NCI-H2081 (cell line): ENCODE measurements at places on chromosomes 2 and 18.

- DNase-seq, result no peak
Measured at GRCh38 chr2:1767939-1768691, 23.8 kb upstream of the PXDN start.

DNA sequence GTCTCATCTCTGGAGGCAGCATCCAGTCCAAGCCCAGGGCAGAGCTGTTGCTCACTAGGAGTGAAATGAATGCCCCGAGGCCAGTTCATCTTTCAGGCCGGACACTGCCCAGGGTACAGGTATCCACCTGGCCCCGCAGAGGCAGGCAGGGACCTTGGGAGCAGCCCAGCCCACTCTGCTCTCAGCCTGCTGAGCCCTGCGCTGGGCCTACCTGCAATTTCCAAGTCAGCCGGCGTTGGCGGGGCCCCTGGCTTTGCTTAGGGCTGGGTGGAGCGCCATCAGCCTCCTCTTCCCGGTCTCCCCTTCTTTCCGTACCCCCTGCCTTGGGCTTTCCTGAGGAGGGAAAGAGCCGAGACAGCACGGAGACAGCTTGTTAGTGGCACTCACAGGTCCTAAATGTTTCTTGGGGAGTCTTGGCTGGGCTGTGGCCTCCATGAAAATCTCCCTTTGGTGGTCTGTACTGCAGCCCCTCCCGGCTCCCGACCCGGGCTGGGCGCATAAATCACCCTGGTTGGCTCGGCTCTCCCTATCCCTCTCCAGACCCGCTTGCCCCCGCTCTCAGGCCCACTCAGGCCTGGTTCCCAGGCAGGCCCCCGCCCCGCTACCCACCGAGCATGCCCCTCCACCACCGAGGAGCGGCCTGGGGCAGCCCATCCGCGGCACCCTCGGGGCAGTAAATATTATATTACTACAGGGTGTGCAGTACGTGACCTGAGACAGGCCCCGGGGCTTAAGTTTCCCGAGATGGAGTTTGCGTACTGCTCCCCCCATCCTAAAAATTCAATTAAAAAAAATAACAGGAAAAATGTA is 106.7 kb downstream of the DYSF start:
- DNase-seq, result no peak

DNA sequence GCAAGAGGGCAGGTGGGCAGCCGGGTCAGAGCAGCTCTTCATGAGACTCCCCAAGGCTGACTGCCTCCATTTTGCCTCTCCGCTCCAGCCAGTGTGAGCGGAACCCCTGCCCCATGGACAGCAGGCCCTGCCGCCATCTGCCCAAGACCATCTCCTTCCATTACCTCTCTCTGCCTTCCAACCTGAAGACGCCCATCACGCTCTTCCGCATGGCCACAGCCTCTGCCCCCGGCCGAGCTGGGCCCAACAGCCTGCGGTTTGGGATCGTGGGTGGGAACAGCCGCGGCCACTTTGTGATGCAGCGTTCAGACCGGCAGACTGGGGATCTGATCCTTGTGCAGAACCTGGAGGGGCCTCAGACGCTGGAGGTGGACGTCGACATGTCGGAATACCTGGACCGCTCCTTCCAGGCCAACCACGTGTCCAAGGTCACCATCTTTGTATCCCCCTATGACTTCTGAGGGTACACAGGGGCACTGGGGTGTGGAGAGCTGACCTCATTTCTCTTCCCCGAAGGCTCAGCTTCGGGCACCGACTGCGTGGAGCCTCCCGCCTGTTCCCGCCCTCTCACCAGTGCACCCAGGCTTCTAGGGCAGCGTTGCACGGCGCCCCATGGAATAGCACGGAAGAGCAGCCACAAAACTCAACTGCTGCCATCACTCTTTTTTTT is 49.0 kb downstream of the FBLN7 start:
- DNase-seq, result no peak

- no peak for DNase-seq
Measured at GRCh38 chr2:163571423-163572102, 164.2 kb downstream of the FIGN start.

DNA sequence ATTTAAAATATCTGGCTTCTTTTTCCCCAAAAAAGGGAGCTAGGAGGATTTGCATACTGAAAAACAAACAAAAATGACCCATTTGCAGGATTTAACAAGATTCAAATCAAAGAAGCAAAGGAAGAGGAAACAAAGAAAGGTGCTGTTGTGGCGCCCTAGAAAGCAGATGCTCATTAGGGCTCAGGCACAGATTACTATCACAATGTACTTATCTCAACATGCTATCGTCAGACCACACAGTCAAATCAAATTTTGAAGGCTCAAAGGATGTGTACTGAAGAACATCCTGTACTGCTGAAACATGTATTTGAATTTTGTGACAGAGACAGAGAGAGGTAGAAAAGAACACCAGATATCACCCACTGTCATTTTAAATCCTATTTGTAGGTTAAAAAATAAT is 10.9 kb downstream of the RBMS1 start:
- DNase-seq, result no peak

GRCh38 chr18:46169464-46169941 is 65.3 kb downstream of the HAUS1 start:
- DNase-seq, result no peak

DNA sequence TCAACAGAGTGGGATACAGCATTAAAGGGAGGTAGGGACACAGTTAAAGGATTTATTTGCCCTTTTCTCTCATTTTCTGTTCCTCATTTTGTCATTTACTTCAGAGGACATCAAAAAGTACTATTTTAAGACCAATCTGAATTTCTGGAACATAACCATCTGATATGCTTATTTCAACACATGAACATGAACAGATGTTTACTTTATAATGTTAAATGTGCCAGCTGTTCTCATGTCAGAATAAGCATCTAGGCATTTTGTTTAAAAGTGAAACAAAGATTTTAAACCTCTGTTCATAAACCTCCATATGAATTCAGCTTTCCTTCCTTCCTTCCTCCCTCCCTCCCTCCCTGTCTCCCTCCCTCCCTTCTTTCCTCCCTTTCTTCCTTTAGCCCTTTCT is 677.7 kb downstream of the CNTNAP5 start:
- DNase-seq, result no peak

GRCh38 chr2:43441195-43441594 is 154.6 kb downstream of the THADA start:
- DNase-seq, result no peak

GRCh38 chr2:223049356-223049755 is 2.6 kb upstream of the KCNE4 start:
- no peak for DNase-seq

DNA sequence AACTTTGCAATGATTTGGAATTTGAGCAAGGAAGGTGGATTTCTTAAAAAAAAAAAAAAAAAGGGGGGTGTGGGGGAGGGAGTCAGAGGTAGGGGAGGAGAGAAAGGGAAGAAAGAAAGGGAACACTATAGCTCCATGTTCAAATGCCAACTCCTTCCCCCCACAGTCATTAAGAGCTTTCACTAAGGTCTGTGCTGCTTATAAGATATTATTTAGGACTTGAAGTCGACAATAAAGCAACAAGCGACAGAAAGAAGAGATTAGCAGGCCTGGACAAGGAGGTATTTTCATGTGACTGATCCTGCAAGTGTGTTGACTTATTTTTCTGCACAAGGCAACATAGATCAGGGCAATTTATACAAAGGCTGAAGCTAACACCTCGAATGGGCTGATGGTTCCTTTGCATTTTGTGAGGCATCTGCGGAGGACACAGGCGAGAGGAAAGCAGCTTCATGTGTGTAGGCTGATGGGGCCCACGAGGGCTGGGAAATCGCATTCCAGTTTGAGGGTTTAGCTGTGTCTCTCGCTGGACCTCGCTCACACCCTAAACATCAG is 382.0 kb downstream of the SOX11 start:
- DNase-seq, result no peak

GRCh38 chr18:14925281-14925709 is 177.3 kb downstream of the ANKRD30B start:
- no peak for DNase-seq

DNA sequence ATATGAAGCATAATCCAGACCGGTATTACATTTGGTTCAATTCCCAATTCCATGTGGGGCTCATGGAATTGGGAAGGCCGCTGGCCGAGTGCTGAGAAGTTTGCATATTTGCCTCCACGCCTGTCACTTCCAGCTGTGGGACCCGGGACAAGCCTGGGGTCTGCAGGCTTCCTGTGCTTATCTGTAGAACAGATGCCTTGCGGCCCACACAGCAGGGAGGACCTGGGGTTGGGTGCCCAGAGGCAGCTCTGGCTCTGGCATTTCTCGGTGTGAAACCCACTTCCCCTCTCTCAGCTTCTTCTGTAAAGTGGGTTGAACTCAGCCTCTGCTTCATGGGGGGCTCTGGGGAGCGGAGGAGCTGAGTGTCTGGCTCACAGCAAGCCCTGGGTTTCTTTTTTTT is 97.9 kb downstream of the SH3BP4 start:
- no peak for DNase-seq

- DNase-seq, result no peak
Measured at GRCh38 chr18:25235401-25236042, 116.4 kb downstream of the ZNF521 start.

DNA sequence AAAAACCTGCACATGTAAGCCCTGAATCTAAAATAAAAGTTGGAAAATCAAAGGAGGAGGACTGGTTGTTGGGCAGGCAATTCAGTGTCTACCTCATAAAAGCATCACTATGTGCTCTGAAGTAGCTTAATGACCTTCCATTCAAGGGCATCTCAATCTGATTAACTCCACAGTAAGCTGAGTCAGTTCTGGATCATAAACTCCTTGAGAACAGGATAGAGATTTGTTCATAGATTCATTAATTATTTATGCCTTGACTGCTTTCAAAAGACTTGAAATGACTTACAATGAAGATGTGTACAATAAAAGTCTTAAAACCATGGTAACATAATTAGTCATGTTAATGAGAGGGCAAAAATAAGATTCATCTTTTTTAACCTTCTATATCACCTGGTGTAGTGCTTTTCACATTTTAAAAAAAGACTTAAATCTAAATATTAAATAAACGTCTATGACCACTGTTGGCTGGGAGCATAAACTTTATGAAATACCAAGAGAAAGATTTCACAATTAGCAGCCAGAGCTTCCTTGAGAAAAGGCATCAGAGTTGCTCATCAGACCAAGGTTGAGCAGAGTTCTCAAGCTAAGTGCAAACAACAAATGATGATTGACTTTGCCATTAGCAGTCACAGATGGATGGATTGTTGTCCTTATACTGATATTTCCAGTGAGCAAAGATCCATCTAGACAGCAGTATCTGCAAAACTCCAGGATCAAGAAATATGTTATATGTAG is 237.3 kb upstream of the THUMPD2 start:
- DNase-seq, result no peak

DNA sequence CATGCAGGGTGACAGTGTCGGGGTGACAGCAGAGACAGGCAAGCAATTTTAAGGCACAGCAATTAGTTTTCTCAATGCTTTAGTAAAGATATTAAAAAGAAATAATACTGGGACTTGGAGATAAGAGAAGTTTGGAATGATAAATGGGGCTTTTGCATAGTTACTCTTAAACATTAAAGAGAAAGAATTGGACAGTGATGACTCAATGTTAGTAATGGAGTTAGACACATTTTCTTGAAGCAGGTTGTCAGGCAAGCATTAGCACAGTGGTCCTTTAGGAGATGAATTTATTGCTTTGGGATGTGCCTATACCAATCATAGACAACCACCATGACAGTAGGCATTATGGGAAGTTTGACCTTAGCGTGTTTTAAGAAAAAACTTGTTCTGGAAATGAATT is 228.3 kb upstream of the RAB12 start:
- DNase-seq, result no peak

DNA sequence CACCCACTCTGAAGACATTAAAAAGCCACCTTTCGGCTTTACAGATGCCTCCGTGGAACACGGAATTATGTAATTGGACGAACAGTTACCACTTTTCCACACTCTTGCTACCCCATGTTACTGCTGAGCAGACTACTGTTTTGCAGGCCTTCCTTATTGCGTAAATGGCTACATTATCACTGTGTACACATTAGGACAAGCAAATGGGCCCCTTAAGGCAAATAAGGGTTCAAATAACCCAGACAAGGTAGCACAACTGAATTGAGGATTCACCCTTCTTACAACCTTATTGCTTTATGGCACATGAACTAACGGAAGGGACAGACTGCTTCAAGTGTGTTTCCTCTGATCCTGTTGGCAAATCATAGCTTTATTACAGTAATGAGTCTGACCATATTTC is 832.2 kb upstream of the FANCL start:
- DNase-seq, result peak; percentile 20

DNA sequence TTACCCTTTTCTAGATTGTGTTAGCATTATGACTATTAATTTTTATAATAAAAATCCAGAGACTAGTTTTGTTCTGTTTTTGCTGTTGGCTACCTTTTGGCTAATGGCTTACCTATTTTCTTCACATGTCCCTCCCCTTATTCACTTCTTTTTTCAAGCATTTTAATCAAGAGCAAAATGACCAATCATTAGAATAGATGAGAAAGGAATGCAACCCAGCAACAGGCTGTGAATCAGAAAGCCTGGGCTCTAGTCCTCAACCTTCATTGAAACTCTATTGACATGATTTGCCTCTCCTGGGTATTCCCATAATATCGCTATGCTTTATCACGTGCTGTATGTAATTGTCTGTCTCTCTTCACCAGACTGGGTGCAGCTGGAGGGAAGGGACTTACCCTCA is 370.1 kb downstream of the IRS1 start:
- no peak for DNase-seq

- DNase-seq, result peak; percentile 71
Measured at GRCh38 chr18:10121786-10122515, 208.1 kb downstream of the VAPA start.

GRCh38 chr2:16861111-16861510 is 195.5 kb upstream of the CYRIA start:
- no peak for DNase-seq

- no peak for DNase-seq
Measured at GRCh38 chr2:237025090-237025865, 60.4 kb upstream of the COPS8 start.

DNA sequence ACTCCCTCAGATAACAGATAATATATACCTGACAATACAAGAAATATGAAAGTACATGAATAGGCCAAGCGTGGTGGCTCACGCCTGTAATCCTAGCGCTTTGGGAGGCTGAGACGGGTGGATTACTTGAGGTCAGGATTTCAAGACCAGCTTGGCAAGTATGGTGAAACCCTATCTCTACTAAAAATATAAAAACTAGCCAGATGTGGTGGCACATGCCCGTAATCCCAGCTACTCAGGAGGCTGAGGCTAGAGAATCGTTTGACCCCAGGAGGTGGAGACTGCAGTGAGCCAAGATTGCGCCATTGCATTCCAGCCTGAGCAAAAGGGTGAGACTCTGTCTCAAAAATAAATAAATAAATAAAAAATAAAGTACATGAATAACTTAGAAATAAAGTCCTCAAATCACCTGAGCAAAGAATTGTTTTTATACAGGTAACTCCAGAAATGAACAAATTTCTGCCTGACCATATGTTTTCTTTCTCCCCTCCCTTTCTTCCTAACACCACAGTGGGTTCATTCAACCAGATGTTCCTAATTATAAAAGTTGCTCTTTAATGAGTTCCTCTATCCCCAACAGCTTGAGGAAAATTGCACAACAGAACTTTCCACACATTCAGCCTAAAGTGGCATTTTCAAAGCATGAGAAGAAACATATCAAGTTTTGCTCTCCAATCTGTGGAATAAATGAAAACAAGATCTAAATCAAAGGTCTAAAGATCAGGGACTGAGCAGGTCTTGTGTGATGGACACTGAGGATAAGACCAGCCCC is 33.6 kb upstream of the AP1S3 start:
- no peak for DNase-seq

GRCh38 chr2:38653715-38654527 is 12.0 kb upstream of the GALM start:
- no peak for DNase-seq

- DNase-seq, result peak; percentile 64
Measured at GRCh38 chr2:6986301-6986911, 69.2 kb downstream of the RNF144A start.

- no peak for DNase-seq
Measured at GRCh38 chr2:24923106-24923505, 3.1 kb upstream of the ADCY3 start.
